ENCODE measurements at places on chromosomes 13 and 19. TPM values are rescaled to one million over a fixed set of nuclear protein-coding genes. Genes with fewer than 3 reads are reported as not detected.

The SLC6A16 gene
- 0.54 TPM for total RNA-seq

The VAV1 gene
- 77.0 TPM for total RNA-seq

The GAPDHS gene
- not detected for total RNA-seq

The FAAP24 gene
- 1.6 TPM for total RNA-seq

The MUC16 gene
- total RNA-seq: under 0.01 TPM

The CLEC17A gene
- total RNA-seq: 0.81 TPM

The TMEM143 gene
- total RNA-seq: 6.2 TPM

The NPHS1 gene
- total RNA-seq: not detected

The LILRA6 gene
- 0.27 TPM for total RNA-seq

The PNMA8A gene
- total RNA-seq: 7.3 TPM

The RELB gene
- 25.6 TPM for total RNA-seq

The SIGLEC9 gene
- 0.27 TPM for total RNA-seq

The CEBPA gene
- 39.0 TPM for total RNA-seq

The ITGBL1 gene
- not detected for total RNA-seq

The CIC gene
- 43.1 TPM for total RNA-seq

The B3GNT8 gene
- total RNA-seq: 18.0 TPM

The IGLON5 gene
- 1.1 TPM for total RNA-seq

The LGALS7 gene
- not detected for total RNA-seq

The TM9SF2 gene
- 66.8 TPM for total RNA-seq

The HSH2D gene
- 160 TPM for total RNA-seq

The ACP5 gene
- total RNA-seq: 18.0 TPM

The SIGLEC8 gene
- total RNA-seq: 0.27 TPM

The KLF2 gene
- 219 TPM for total RNA-seq

The GPC6 gene
- total RNA-seq: 0.54 TPM

The GADD45B gene
- total RNA-seq: 110 TPM

Measured in hematopoietic multipotent progenitor cell (in vitro differentiated cells).